Occipital lobe (tissue), 3 donors: ENCODE measurements at places on chromosomes 12 and 14. TPM values are rescaled to one million over a fixed set of nuclear protein-coding genes. Genes with fewer than 3 reads are reported as not detected.

GRCh38 chr12:92062539-92063493 is 82.8 kb downstream of the BTG1 start:
- no peak for DNase-seq

GRCh38 chr12:34108405-34108803 is 86.1 kb downstream of the ALG10 start:
- no peak for DNase-seq

- no peak for DNase-seq
Observed at GRCh38 chr12:103561174-103561573, 25.9 kb upstream of the STAB2 start.

DNA sequence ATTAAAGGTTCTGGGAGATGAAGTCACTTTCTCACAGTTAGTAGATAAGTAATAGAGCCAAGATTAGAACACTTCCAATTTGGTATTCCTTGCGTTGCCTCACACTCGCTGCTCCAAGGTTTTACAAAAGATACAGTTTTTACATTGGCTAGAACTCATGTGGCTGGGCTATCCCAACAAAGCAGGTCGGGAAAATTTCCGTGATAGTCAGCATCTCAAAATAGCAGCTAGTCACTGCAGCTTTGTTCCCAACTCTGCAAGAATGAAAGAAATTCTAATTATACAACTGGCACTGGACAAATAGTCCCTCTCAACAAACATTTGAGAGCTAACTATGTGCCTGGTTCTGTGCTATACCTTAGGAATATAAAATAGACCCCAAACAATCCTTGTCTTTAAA is 24.6 kb upstream of the PPP1R12A start:
- DNase-seq = peak; percentile 56

GRCh38 chr12:28611115-28611435 is 420.8 kb downstream of the CCDC91 start:
- no peak for DNase-seq

- DNase-seq = no peak
Observed at GRCh38 chr12:74129702-74130101, 407.9 kb upstream of the ATXN7L3B start.

- DNase-seq = no peak
Observed at GRCh38 chr14:103628221-103628683, 759 bp upstream of the KLC1 start.

DNA sequence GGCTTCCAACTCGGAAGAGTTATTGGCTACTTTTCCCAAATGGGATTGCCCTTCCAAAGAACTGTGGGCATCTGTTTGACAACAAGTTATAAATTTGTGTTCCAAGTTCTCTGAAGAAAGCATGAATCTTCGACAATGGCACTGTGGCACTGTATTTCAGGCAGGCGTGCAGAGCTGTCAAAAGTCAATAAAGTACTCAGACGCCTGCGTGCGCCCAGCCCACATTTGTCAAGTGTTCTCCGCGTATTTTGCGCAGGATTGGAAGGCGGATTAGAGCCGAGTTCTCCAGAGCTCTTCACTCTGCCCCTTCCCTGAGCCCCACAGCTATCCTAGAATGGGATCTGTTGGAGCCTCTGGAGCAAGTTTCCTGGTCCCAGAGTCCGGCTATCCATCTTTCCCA is 103.2 kb downstream of the SLC25A47 start:
- no peak for DNase-seq

DNA sequence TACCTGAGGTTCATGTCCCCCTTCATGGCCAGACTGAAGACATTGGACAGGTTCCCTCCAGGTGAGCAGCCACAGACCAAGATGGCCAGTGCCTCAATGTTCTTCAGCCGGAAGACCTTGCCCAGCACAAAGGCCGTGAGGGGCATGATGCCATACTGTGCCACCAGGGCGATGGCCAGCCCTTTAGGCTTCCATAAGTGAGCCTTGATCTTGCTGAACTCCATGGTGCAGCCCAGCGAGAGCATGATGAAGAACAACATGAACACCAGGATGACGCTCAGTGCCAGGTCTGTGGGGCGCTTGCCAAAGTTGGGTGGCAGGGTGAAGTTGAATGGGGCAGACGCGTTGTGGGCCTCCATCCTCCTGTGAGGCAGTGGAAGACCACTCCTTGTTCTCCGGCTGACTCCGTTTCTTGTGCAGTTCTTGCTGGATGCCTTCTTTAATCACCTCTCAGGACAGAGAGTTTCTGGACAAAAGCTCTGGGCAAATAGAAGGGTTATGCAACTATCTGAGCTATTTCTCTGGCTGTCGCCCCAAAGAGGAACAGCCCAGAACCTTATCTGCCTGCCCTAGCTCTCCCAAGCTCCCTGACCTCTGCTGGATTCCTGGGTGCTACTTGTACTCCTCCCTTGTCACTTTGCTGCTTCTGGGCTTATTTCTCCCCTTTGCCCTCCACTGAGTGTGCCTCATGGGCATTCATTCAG is at the start of gene SLC10A1:
Gene SLC10A1, minus strand, starts transcription at position 445 of the 704 bp plus-strand sequence. Its CDS starts 86 bp downstream, at position 359.
- DNase-seq = no peak

DNA sequence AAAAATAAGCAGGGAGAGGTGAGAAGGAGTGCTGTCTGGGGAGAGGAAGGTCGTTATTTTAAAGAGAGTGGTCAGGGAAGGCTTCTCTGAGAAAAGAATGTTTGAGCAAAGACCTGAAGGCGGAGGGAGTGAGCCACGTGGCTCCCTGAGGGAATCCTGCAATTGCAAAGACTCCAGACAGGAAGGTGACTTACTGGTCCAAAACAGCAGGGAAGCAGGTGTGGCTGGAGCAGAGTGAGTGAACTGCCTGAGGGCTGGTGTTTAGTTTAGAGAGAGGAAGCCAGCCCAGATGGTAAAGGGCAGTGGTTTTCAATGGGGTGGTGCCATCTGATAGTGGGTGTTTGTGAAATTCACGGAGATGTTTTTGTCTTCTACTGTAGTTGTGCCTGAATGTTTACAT is 58.8 kb upstream of the LTA4H start:
- DNase-seq = no peak

DNA sequence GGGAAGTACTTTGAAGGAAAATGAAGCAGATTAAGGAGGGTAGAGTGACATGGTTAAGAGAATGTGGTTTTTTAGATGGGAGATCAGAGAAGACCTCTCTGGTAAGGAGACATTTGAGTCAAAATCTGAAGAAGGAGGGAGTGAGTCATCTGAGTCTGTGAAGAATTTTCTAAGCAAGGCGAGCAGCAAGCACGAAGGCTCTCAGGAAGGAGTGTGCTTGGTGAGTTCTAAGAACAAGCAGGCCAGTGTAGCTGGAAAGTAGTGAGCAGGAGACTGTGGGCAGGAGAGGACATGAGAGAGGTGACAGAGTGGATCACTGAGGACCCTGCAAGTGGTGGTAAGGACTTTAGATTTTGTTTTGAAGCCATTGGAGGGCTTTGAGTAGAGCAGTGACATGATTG is 76.3 kb upstream of the FUT8 start:
- DNase-seq = no peak

DNA sequence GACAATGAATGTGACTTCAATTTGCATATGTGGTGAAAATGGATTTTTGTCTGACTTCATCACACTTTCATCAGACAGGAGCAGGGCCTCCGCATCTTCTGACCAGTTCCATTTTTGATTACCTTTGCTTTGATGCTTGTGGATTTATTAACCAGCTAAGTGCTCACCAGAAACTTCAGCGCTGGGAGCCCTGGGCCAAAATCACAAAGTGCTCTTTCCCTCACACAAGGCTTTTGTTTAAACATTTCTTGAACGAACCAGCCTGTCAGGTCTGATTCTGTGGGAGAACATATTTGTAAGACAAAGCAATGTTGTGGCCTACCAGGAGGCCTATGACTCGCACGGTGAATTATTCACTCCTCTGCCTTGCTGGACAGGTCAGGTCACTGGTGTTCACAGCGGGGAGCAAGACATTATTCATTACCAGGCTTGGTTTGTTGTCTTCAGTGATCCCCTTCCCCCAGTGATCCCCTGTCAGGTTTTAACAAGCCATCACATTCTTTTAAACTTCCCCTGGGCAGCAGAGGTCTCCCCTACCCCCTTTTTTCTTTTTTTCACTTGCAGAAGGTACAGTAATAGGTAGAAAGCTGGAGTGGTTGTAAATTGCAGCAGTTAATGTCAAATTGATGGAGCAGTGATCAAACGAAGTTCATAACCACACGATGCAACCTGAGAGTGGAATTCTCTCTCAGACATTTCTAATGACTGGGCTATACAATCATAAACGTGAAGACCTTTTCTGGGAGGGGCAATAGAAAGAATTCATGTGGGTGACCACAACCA is 167.5 kb upstream of the PRICKLE1 start:
- DNase-seq = no peak

DNA sequence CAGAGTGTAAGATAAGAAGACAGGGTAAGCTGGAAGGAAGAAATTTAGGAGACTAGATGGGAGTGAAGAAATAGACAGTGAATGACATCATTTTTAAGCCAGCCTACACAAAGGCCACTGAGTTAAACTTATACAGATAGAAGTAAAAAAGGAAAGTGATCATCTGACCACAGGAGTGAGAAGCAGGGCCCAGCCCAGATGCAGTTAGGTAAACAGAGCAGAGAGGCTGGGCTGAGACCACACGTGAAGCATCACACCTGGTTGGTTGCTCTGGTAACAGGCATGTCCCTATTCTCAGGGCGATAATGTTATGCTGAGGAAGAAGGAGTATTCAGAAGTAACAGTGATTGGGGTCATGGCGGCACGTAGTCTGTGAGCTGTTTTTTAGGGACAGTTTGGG is 1079.4 kb downstream of the AACS start:
- no peak for DNase-seq

GRCh38 chr14:51711505-51711904 is 59.8 kb downstream of the FRMD6 start:
- no peak for DNase-seq

- DNase-seq = no peak
Observed at GRCh38 chr12:115569345-115570068, 708.0 kb downstream of the MED13L start.

DNA sequence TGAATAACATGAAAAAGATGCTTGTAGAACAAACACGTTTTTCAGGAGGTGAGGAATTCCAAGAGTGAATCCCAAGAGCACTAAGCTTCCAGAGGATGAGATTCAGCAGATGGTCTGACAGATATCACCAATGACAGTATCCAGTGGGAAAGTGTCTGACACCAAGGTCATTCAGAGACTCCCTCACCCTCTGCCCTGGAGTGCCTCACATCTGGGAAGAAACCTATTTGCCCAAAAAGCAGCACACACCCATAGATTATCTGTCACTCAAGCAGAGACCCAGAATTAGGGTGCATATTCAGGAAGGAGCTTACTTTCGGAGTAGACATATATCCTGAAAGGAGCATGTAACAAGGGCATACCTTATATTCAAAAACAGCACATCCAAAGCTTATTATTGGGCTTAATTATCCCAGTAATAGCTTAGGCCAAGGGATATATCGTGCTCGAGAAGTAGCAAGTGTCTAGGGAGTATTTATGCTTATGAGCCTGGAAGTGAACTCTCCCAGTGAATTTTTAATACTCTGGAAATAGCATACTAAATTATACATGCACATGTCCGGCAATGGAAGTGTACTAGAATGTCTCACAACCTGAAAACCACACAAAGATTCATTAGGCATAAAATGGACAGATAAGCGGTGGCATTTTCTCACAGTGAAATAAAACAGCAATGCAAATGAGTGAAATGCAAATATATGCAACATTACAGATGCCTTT is 998.1 kb upstream of the TMEM132C start:
- no peak for DNase-seq

DNA sequence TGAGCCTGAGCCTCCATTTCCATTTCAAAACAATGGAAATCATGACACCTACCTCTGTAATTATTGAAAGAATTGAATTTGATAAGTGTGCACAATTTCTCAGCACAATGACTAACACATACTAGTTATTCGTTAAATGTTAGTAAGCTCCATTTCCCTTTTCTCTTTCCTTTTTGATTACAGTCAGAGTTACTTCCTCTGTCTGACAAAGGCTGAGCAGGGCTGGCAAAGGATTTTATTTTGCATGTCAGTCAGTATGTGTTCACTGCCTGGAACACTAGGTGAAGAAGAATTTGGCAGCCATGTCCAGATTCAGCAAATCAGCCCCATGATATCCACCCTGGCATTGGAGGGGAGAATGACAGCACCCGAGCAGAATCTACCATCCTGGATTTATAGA is 12.2 kb upstream of the RHOJ start:
- no peak for DNase-seq

- DNase-seq = no peak
Observed at GRCh38 chr12:12176402-12176801, 90.4 kb downstream of the LRP6 start.

DNA sequence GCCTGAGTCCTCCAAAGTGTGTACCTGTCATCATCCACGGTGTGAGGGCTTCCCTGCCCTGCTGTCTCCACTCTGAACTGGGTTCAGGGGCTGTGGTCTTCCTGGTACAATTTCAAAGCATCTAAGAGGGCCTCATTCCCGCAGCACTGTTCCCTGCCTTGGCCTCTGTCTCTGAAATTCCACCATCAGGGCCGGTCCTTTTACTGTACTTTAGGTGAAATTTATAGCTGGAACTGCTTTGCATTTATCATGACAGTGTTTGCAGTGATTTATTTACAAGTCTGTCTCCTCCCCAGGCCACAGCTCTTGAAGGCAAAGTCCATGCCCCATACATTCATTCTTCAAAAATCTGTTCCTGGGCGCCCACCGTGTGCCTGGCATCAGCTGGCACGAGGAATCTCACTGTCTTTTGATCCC is 36.9 kb upstream of the NCOR2 start:
- no peak for DNase-seq

GRCh38 chr14:41875116-41875515 is 268.4 kb downstream of the LRFN5 start:
- no peak for DNase-seq

GRCh38 chr14:67068251-67068650 is 121.0 kb upstream of the GARIN2 start:
- DNase-seq = no peak

DNA sequence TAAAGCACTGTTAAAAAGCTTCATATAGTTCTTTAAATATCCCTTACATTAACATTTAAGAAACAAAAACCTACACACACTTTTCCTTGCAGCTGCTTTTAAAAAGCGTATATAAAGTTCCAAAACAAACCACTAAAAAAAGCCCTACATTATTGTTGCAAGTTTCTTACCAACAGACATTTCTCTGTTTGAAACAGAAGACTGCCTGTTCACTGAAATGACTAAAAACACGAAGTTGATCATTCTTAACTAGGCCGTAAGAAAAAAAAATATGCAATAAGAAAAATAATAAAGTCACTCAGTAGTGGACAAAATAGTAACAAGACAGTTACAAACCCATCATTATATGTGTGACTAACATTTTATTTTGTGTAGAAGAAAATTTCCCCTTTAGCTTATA is 37.3 kb downstream of the KIF21A start:
- no peak for DNase-seq

GRCh38 chr12:8950221-8950527 is 729 bp upstream of the M6PR start:
- no peak for DNase-seq

The MED6 gene
- 61.3 TPM for total RNA-seq

The DDN gene
- total RNA-seq = 9.2 TPM

The ENDOU gene
- total RNA-seq = not detected

The SLC5A8 gene
- 1.4 TPM for total RNA-seq

The CEBPE gene
- total RNA-seq = 0.31 TPM

The RNASE3 gene
- not detected for total RNA-seq

The TXNRD1 gene
- total RNA-seq = 102 TPM

The CISTR gene
- not detected for total RNA-seq

The EID3 gene
- total RNA-seq = 5.5 TPM

The SLCO1A2 gene
- 8.3 TPM for total RNA-seq

The KRT75 gene
- not detected for total RNA-seq

The OR4E2 gene
- not detected for total RNA-seq

The WNT1 gene
- not detected for total RNA-seq

The REP15 gene
- total RNA-seq = 3.0 TPM

The PTPN6 gene
- total RNA-seq = 3.1 TPM

The NKX2-1 gene
- total RNA-seq = 0.31 TPM

The LIN7A gene
- total RNA-seq = 37.7 TPM

The PRIMA1 gene
- total RNA-seq = not detected

The INHBC gene
- total RNA-seq = not detected
